ENCODE measurements at places on chromosomes 16 and 17.

- no peak for DNase-seq
Measured at GRCh38 chr17:44941712-44942331, 5.8 kb downstream of the KIF18B start.

GRCh38 chr16:73996624-73997339, 299.8 kb upstream of the PSMD7 start:
- DNase-seq, result no peak

DNA sequence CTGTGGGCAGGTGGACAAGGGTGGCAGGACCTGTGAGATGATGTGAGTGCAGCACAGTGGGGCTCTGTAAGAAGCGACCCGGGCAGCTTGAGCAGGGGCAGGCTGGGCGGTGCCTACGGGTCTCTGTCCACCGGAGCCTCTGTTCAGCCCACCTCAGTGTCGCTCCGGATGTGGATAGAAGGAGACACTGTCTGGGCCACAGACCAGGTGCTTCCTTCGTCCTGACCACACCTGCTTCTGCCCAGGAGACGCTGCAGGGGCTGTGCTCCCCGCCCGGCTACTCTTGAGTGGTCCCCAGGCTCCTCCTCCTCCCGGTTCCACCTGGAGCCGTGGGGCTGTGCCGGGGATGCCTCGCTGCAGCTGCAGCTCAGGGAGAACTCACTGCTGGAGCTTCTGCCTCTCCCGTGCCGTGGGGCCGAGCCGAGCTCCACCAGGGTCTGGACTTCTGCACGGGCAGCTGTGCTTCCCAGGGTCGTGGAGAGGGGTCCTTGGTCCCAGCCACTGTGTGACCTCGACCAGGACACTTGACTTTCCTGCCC, 21.5 kb downstream of the METRNL start:
- DNase-seq, result no peak

DNA sequence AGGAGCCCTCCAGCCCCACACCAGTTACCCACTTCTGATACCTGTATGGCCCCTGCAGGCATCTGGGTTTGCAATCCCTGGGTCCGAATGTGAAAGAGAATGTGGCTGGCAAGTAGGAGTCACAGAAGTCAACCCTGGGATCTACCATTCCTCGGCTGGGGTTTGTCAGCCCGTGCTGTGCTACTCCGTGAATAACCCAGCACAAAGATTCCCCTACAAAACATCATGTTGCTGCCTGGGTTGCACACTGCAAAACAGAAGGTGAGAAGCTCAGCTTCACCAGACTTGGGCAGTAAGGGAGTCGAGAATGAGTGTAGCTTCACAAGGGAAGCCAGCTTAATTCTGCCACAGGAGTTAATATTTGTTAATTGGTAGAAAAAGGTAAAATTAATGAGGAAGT, 137.1 kb downstream of the ZFHX3 start:
- no peak for DNase-seq

DNA sequence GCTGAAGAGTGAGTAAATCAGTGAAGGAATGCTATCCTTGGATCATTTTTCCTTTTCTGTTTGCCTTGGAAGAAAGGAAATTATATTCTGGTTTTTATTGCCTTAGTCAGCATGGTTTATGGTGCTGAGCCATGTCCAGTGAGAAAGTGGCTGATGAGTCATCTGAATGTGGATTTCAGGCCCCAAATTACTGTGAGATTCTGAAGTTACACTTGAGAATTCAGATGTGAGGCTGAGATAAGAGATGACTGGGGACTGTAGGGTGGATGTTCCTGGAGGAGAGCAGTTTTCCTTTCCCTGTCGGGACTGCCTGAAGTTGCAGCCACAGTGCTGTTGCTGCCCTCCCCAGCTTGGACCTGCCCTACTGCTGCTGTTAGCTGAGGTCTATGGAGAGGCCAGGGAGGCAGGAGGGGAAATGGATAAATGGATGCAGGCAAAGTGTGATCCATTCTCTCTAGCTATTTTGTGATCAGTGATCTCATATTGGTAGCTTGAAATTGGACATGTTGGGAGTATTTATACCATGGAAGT, 4.2 kb upstream of the MAP3K14 start:
- DNase-seq, result no peak

DNA sequence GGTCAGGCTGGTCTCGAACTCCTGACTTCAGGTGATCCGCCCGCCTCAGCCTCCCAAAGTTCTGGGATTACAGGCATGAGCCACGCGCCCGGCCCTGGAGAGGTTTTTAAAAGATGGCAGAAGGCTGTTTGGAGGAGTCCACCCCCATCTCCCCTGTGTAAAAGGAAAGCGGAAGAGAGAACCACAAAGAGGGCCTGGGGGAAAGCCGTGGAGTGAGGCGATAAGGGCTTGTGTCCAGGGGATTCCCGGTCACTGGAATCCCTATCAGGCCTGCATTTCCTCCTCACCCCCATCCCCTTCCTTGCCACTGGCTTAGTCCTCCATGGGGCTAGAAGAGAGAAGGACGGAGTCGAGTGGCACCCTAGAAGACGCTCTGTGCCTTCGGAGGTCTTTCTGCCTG, at the start of gene GP1BA:
Gene GP1BA (plus strand): TSS at position 315 of the 400 bp plus-strand sequence. CDS start 328 bp downstream, outside the sequence.
- no peak for DNase-seq

- DNase-seq, result no peak
Measured at GRCh38 chr16:1145383-1146100, 7.4 kb upstream of the CACNA1H start.

All from NCI-H2081 treated with DMSO at 0.1 percent for 48 hours (cell line).